Inflammatory macrophage treated with lipopolysaccharide for 4 hours (primary cell): ENCODE measurements at places on chromosomes 16 and 17.

DNA sequence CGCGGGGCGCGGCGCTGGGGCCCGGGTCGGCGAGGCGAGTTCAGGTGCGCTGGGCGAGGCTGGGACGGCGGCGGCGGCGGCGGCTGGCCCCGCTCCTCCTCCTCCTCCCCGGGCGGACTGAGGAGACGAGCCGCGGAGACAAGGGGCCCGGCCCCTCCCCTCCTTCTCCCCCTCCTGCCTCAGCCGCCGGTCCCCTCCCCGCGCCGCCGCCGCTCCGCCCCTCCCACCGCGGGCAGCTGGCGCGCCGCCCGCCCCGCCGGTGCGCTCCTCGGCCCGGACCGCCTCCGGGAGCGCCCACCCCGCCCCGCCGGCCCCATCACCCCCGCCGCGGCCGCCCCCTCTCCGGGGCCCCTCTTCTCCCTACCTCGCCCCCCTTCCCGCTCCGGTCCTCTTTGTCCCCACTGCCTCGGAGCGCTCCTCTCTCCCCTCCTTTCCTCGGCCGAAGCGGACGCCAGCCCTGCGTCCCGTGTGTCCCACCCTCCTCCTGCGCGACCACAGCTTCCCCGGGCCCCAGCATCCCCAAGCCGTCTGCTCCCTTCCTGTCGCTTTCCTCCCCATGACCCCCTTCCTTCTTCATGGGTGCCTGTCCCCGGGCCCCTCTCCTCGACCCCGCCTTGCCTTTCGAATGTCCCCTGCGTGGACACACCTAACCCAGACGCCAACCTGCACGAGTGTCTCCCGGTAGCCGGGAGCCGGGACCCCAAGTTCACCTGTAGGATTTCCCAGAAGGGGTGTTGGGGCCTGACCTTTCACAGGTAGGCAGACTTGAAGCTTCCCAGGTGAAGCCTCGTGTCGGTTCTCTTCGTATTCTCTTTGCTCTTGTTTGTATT lies at the start of gene TOX3:
TSS of gene TOX3 (minus strand) at position 140 of the 830 bp plus-strand sequence. CDS start 420 bp downstream, outside the sequence.
- no peak for DNase-seq

GRCh38 chr17:8821446-8822105 lies 22.4 kb upstream of the MFSD6L start:
- no peak for DNase-seq

DNA sequence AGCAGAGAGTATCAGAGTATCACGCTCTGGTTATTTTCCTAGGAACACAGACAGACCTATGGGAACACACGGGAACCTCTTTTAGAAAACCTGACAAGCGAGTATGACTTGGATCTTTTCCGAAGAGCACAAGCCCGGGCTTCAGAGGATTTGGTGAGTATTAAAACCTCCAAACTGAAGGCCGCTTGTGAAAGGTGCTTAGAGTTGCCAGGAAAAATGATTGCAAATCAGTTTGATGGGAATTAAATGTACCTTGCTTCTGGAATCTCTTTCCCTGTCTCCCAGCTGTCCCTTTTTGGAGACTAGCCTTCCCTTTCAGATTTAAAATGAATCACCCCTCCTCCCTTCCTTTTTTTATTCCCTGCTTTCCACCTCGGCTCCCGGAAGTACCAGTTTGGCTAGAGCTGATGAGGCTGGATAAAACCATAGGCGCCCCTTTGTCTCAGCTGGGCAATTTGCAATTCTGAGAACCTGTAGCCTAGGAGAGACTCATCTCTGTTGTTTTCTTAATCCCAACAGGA lies 27.3 kb downstream of the KAT7 start:
- DNase-seq = no peak

GRCh38 chr16:67006930-67007658 lies 18.7 kb downstream of the CES4A start:
- DNase-seq = peak; percentile 61

DNA sequence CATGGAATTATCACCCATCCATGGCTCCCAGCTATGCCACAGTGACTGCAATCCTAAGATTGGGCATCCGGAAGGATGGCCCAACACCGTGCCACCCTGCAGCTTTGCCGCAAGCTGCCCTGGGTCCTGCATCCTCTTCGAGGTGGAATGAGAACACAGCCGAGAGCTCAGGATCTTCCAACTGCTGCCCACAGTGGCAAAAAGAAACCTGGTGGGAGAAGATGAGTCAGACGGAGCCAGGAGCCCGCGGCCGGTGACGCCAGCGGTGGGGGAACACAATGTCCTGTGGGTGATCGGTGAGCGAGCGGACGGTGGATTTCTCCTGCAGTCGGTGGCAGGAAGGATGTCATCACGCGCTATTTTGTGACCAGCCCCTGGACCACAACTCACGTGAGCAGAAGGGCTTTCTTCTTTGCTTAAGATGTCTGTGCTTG lies 20.1 kb downstream of the CD7 start:
- DNase-seq = peak; percentile 80

DNA sequence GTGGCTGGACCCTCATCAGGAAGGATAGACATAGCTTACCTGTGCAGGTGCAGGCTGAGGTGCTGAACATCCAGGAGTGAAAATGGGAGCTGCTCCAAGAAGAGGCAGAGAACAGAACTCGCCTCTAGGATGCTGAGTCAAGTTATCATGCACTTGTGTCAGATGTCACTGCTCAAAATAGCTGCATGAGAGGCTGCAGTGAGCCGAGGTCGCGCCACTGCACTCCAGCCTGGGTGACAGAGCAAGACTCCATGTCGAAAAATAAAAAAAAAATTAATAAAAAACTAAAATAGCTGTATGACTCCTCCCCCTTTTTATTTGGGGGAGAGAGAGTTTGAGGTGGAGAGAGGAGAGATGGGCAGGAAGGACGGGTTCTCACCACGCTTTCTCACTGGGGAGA lies 148.8 kb downstream of the FOXL1 start:
- DNase-seq = no peak

DNA sequence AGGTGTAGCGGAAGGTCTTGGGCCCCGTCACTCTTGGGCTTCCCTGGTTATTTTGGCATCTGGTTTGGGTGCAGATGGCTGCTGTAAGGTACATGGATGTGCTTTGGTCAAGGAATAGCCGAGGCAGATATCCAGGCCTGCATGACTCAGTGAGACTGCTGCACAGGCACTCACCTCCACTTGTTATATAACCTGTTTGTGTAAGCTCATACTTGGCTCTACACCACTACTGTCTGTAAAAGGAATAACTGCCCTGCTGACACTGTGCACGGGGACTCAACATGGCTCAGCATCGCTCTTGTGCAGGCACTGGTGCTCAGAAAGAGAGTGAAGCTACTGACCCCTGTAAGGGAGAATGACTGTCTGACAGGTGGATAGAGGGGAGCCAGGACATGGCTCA lies 42.3 kb upstream of the ARL4D start:
- DNase-seq = no peak

DNA sequence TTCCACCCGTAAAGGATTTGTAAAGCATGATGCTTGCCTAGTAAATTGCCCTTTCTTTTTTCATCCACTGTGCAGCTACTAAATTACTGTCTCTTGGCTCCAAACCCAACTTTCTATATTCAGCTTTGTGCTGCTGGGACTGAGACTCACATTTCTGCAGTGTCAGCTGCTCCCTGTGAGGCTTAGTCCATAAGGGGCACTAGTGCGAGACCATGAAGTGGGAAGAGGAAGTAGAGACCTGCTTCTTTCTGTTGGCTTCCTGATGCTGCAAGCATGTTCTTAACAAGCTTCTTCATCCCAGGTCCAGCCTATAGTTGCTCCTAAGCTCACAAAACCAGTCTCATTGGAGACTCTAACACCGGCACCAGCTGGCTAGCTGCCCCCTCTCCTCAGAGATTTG lies 74.9 kb upstream of the HS3ST2 start:
- DNase-seq = peak; percentile 10

GRCh38 chr16:85541980-85542900 lies 70.9 kb upstream of the GSE1 start:
- no peak for DNase-seq

DNA sequence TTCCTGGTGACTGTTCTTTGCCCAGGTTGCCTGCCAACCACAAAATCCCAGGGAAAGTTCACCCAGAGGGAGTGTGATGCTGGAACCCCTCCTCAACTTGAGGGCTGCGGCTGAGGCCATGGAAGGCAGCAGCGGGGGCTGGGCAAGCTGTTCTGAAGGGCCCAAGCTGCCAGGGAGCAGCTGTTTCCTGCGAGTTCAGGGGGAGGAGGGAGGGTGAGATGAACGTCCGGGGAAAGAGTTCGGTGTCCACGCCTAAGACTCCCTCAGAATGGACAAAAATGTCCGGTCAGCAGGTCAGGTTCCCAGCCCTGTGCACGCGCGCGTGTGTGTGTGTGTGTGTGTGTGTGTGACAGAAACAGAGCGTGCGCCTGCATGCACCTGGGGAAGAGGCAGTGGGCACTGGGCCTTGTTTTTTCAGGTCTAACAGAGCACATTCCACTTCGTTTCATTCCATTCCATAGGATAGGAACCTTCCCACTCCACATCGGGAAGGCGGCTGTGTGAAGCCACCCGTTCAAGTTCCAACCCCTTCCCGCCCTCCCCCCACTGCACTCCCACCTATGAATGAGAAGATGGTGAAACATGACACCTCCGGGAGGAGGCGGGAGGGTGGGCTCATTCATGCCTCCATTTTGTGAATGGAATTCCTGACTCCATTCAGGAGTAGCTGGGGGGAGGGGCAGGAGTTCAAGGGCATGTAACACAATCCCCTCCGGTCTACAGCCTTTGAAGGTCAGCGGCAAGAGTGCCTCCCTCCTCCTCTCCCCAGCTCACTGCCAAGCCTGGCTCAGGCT lies 15.7 kb downstream of the ETV4 start:
- DNase-seq = no peak

DNA sequence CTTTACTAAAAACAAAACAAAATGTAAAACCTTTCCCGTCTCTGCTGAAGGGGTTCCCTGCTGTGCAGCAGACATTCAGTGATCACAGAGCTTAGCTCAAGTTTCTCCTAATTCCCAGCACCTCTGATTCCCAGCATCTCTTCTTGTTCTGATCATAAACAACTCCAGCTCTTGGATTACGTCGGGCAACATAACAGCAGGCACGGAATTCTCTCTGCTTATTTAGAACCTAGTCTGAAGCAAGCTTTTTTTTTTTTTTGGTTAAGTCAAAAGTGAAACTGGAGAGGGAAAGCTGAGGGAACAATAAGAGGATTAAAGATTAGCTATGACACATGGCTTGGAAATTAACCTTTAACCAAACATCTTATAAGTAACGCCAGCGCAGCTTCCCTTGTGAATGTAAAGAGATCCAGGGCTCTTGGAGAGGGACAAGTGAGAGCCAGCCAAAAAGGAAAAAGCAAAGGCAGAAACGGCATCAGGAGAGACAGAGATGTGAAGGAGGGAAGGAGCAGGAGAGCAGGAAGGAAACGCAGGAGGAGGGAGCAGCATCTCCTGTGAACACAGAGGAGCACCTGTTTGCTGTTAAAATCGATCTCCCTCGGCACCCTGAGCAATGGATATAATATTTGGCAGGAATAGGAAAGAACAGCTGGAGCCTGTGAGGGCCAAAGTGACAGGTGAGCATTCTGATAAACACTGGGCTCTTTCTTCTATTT lies at the start of gene BCO1:
TSS of gene BCO1 (plus strand) at position 394 of the 716 bp plus-strand sequence. CDS start at position 614, 220 bp downstream.
- DNase-seq = no peak

GRCh38 chr17:52145476-52145875 lies 13.0 kb downstream of the CA10 start:
- no peak for DNase-seq

DNA sequence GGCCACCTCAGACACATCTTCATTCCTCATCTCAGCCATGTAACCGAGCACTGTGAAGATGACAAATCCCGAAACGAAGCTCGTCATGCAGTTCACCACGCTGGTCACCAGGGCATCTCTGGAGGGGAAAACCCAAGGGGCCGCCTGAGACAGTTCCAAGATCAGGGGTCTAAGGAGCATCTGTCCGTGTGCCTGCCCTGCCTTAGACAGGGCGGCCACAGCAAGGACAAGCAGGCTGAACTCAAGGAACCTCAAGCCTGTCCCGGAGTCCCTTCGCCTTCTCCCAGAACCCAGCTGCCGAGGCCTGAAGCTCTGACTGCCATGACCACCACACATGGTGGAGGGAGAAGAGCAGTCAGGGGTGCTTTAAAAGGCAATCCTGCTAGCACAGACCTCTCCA lies 22.7 kb downstream of the SLC6A4 start:
- no peak for DNase-seq

GRCh38 chr16:72091217-72091616 lies 2.2 kb downstream of the TXNL4B start:
- DNase-seq = no peak

- peak; percentile 67 for DNase-seq
These were observed 17.7 kb downstream of the SGCA start for GRCh38 chr17:50183421-50183994.

DNA sequence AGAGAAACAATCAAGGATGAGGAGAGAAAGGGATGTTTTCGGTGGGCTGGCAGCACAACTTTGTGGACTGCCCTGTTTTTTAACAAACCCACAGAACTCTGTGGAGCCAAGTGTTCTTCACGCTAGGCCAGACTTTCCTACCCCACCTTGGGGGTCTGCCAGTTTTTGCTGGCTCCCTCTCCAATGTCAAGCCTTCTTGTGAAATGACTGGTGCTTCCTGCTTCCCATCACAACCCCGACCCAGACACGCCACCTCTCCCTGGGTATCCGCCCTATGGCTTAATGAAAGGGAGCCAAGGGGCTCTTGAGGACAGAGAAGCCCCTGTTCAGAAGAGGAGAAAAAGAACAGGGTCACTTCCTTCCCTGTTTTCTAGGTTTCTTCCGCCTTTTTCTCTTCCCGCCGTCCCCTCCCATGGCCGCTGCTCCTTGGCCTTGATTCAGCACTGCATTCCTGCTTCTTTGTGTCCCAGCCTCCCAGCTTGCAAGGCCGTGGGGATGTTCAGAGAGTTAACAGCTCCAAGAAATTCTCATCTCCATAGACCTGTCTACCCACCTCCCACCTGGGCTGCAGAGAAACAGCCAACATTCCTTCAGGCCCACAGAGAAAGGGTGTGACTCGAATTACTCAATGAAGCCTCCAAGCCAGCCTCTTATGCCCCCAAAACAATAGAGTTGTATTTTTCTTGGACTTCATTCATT lies 16.5 kb upstream of the SOX9 start:
- DNase-seq = no peak
